Kidney (tissue), 22 donors: ENCODE measurements at places on chromosomes 2 and 18. TPM values are rescaled to one million over a fixed set of nuclear protein-coding genes. Genes with fewer than 3 reads are reported as not detected.

- peaks cover 22% of the 10 kb centered on the region for H3K4me1 ChIP-seq
- no peak for DNase-seq
- no peak overlapping the region for H3K4me3 ChIP-seq
- no peak overlapping the region for H3K27ac ChIP-seq
- no peaks in the 10 kb centered on the region for H3K27me3 ChIP-seq
Measured at GRCh38 chr2:159148901-159149300, 137.6 kb downstream of the WDSUB1 start.

GRCh38 chr2:226911932-226912331, 76.1 kb downstream of the RHBDD1 start:
- no peaks in the 10 kb centered on the region for H3K36me3 ChIP-seq
- no peak for DNase-seq
- H3K4me3 ChIP-seq, result no peak overlapping the region
- no peak overlapping the region for H3K27ac ChIP-seq
- H3K4me1 ChIP-seq, result peaks cover 3% of the 10 kb centered on the region

The SCN1A gene
- polyA plus RNA-seq, result not detected

The RAD51AP2 gene
- not detected for polyA plus RNA-seq

The LDLRAD4 gene
- 2.3 TPM for polyA plus RNA-seq

The CRYBA2 gene
- not detected for polyA plus RNA-seq

DNA sequence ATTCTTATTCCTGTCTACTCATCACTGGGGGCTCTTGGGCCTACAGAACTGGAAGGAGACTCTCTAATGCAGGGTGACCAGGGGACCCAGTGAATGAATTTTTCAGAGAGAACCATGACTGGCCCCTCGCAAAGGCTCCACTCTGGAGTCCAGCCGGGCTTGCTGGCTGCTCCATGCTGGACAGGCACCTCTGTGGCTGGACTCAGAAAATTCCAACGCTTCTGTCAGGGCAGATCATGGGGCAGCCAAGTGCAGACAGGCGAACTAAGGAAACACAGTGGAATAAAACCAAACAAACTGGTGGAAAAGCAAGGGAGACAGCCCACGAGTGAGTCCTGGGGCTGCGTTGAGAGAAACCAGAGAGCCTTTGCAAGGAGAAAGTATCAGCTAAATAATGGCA, 57.2 kb downstream of the ACAA2 start:
- no peak overlapping the region for H3K27ac ChIP-seq
- no peaks in the 10 kb centered on the region for H3K36me3 ChIP-seq
- H3K4me3 ChIP-seq, result no peak overlapping the region
- no peak for DNase-seq
- no peaks in the 10 kb centered on the region for H3K27me3 ChIP-seq
- no peaks in the 10 kb centered on the region for H3K4me1 ChIP-seq

- no peaks in the 10 kb centered on the region for H3K27me3 ChIP-seq
- H3K36me3 ChIP-seq, result no peaks in the 10 kb centered on the region
- DNase-seq, result no peak
- H3K4me1 ChIP-seq, result no peaks in the 10 kb centered on the region
- no peak overlapping the region for H3K4me3 ChIP-seq
- H3K27ac ChIP-seq, result no peak overlapping the region
Measured at GRCh38 chr2:197174539-197175094, 136.0 kb downstream of the ANKRD44 start.

- no peak for DNase-seq
- H3K4me1 ChIP-seq, result peaks cover 3% of the 10 kb centered on the region
- H3K27me3 ChIP-seq, result no peaks in the 10 kb centered on the region
- H3K27ac ChIP-seq, result no peak overlapping the region
- no peak overlapping the region for H3K4me3 ChIP-seq
Measured at GRCh38 chr2:102086150-102086872, 56.2 kb upstream of the IL1R1 start.

The NPHP1 gene
- polyA plus RNA-seq, result 18.3 TPM

DNA sequence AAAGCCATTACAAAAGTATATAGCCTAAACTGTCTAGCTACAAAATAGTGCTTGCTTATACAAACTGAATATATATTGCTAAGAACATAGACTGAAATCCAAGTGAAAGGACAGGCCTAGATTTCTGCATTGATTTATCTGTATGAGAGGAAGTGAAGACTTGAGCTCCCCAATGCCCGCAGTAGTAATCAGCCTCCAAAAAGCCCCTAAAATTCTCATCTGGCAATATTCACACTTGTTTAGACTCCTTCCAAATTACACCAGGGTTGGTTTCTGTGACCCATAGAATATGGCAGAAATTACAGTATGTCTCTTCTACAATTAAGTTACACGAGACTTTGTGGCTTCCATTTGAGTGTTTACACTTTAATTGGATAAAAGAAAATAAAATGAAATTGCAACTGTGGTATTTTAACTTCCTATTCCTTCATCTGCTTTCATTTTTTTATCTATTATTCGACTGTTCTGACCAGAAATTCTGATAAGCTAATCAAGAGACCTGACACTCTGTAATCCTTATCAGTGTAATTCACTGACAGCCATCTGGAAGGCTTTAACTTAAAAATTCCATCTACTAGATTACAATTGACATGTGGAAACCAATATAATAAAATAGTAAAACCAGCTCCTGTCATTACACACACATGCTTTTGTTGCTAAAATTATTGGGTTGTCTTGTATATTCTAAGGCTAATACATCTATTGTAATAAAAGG, 21.1 kb downstream of the ABCB11 start:
- no peak overlapping the region for H3K4me3 ChIP-seq
- H3K36me3 ChIP-seq, result no peaks in the 10 kb centered on the region
- no peak overlapping the region for H3K27ac ChIP-seq
- H3K4me1 ChIP-seq, result no peaks in the 10 kb centered on the region
- no peaks in the 10 kb centered on the region for H3K27me3 ChIP-seq

The VWA3B gene
- polyA plus RNA-seq, result not detected

- DNase-seq, result no peak
- H3K4me1 ChIP-seq, result no peaks in the 10 kb centered on the region
- no peaks in the 10 kb centered on the region for H3K36me3 ChIP-seq
- no peak overlapping the region for H3K27ac ChIP-seq
Measured at GRCh38 chr18:22641958-22642357, 224.2 kb upstream of the CTAGE1 start.

GRCh38 chr18:49285627-49286026, 174.8 kb downstream of the DYM start:
- H3K4me3 ChIP-seq, result no peak overlapping the region
- DNase-seq, result no peak
- no peaks in the 10 kb centered on the region for H3K4me1 ChIP-seq
- H3K36me3 ChIP-seq, result peaks cover 3% of the 10 kb centered on the region
- H3K27ac ChIP-seq, result no peak overlapping the region

DNA sequence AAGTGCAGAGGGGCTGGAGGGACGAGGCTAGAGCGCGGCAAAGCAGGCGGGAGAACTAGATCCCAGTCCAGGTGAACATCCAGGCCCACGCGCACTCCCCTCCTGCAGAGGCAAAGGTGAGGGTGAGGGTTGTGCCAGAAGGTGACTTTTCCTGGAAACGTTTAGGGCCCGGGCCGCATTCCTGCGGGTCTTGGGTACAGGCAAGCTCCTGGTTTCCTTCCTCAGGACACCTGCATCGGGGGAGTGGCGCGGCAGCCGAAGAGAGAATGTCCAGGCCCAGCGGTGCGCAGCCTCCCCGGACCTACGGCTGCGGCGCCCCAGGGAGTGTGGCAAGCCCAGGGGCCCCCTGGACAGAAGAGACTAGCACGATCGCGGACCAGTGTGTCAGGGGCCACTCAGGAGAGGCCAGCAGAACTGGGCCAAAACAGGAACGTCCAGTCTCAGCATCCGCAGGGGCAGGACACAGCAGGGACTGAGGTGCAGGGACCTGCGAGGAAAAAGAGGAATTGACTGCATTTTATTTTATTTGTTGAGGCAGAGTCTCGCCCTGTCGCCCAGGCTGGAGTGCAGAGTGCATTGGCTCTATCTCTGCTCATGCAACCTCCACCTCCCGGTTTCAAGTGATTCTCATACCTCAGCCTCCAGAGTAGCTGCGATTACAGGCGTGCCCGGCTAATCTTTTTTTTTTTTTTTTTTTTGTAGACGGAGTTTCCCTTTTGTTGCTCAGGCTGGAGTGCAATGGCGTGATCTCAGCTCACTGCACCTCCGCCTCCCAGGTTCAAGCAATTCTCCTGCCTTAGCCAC, 8.7 kb upstream of the IMPA2 start:
- H3K36me3 ChIP-seq, result no peaks in the 10 kb centered on the region
- H3K27ac ChIP-seq, result no peak overlapping the region
- peak; percentile 64 for DNase-seq
- H3K27me3 ChIP-seq, result no peaks in the 10 kb centered on the region
- no peaks in the 10 kb centered on the region for H3K4me1 ChIP-seq
- no peak overlapping the region for H3K4me3 ChIP-seq

The SLC23A3 gene
- polyA plus RNA-seq, result 10.9 TPM

GRCh38 chr2:236415684-236416444, 151.7 kb upstream of the ASB18 start:
- no peak overlapping the region for H3K27ac ChIP-seq
- DNase-seq, result no peak
- H3K4me3 ChIP-seq, result no peak overlapping the region
- H3K4me1 ChIP-seq, result no peaks in the 10 kb centered on the region
- no peaks in the 10 kb centered on the region for H3K27me3 ChIP-seq
- H3K36me3 ChIP-seq, result no peaks in the 10 kb centered on the region

The RIT2 gene
- polyA plus RNA-seq, result not detected

DNA sequence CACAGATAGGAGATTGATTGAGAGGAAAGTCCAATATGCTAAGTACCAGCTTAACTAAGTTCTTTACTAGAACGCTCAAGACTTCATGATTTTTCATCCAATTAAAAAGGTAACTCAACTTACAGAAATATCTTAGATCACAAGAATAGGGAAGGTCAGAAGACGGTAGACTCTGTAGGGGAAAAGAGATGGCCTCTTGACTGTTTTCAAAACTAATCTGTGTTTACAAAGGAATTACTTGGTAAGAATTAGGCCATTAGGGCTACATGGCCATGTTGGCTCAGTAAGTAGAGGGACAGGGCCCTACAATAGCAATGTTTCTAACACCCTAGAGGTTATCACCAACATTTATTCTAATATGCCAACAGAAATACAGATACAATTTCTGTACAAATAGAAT, 172.7 kb upstream of the ZFP36L2 start:
- peaks cover 5% of the 10 kb centered on the region for H3K36me3 ChIP-seq
- no peak overlapping the region for H3K4me3 ChIP-seq
- no peak for DNase-seq
- no peaks in the 10 kb centered on the region for H3K27me3 ChIP-seq

DNA sequence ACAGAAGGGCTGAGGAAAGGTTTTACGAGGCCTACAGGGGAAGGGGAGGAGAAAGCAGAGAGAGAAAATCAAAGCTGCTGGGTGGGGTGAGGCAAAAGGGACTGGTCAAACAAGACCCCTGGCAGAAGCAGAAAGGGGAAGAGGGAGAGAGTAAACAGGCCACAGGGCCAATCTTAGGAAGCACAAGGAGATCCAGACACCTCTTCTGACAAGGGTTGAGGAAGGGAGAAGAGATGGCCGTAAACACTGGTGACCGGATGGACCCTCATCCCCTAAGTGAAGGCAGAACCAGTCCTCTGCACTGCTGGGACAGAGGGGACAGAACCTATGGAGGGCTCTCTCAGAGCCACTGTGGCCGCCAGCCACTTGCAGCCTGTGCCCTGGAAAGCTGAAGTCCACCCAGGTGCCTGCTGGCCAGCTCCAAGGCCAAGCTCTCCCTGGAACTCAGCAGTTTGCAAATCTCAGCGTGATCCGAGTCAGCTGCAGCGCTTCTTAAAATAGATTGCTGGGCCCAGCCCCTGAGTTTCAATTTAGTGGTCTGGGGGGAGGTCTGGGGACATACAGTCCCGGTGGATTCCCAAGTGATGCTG, 108.8 kb downstream of the TMEM163 start:
- H3K36me3 ChIP-seq, result no peaks in the 10 kb centered on the region
- H3K27me3 ChIP-seq, result no peaks in the 10 kb centered on the region

The CAVIN2 gene
- polyA plus RNA-seq, result 17.9 TPM

The MEP1B gene
- polyA plus RNA-seq, result not detected

GRCh38 chr2:48284621-48285212, 245.2 kb upstream of the STON1 start:
- no peaks in the 10 kb centered on the region for H3K4me1 ChIP-seq
- no peak for DNase-seq
- no peak overlapping the region for H3K27ac ChIP-seq
- H3K4me3 ChIP-seq, result no peak overlapping the region

DNA sequence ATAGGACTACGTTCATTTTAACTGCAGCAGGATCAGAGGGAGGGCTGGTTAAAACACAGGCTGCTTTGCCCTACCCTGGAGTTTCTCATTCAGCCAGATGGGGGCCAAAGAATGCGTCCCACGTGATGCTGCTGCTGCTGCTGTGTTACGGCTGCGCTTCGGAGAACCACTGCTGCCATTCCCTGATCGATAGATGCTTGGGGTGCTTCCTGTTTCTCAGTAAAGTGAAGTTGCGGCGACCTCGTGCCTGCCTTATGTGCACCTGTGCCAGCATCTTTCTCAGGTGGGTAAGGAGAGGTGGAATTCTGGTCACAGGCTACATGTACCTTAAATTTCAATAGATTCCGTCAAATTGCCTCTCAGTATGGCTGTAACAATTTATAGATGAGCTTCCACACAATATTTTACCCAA, 24.7 kb upstream of the TOGARAM2 start:
- H3K27me3 ChIP-seq, result no peaks in the 10 kb centered on the region
- H3K27ac ChIP-seq, result no peak overlapping the region
- peaks cover 3% of the 10 kb centered on the region for H3K4me1 ChIP-seq
- H3K36me3 ChIP-seq, result no peaks in the 10 kb centered on the region
- no peak for DNase-seq
- H3K4me3 ChIP-seq, result no peak overlapping the region

DNA sequence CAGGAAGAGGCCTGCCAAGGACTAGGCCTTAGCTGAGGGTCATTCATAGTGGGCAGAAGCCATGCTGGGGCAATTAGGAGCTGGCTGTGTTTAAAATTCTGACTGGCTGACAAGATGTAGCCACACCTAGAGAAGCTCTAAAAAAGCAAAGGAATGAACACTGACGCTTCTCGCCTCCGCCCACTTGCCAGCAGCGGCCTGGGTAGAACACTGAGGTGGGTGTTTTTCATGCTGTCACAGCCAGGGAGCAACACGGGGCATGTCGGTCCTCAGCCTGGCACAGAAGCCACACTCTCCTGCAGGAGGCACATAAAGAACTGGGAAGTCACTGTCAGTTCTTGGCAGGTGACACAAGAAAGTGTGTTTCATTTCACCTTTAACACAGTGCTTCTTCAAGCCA, 10.4 kb downstream of the CHST10 start:
- no peaks in the 10 kb centered on the region for H3K4me1 ChIP-seq
- H3K4me3 ChIP-seq, result no peak overlapping the region
- no peaks in the 10 kb centered on the region for H3K27me3 ChIP-seq
- H3K36me3 ChIP-seq, result peaks cover 2% of the 10 kb centered on the region
- no peak overlapping the region for H3K27ac ChIP-seq
- DNase-seq, result no peak

The MATN3 gene
- 2.3 TPM for polyA plus RNA-seq

The MRO gene
- polyA plus RNA-seq, result 6.9 TPM

DNA sequence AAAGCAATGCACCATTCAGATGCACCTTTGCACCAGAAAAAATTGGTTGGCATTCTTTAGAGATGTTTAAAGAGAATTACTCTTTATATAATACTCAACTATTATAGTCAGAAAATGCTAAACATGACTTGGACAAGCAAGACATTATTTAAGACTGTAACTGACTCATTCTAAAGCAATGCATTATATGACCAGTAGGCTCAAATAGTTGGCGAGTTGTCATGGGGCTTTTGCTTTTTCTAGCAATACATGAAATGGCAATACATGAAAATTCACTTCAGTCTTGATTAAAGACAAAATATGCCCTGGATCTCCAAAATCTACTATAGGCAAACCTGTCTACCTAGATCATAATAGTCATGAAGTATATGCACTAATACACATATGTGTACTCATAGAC, 216.9 kb upstream of the VWC2L start:
- no peaks in the 10 kb centered on the region for H3K27me3 ChIP-seq
- no peak overlapping the region for H3K27ac ChIP-seq
- H3K4me3 ChIP-seq, result no peak overlapping the region
- DNase-seq, result no peak
